Uterus (tissue), 4 donors: ENCODE measurements at places on chromosomes 1 and 21.

DNA sequence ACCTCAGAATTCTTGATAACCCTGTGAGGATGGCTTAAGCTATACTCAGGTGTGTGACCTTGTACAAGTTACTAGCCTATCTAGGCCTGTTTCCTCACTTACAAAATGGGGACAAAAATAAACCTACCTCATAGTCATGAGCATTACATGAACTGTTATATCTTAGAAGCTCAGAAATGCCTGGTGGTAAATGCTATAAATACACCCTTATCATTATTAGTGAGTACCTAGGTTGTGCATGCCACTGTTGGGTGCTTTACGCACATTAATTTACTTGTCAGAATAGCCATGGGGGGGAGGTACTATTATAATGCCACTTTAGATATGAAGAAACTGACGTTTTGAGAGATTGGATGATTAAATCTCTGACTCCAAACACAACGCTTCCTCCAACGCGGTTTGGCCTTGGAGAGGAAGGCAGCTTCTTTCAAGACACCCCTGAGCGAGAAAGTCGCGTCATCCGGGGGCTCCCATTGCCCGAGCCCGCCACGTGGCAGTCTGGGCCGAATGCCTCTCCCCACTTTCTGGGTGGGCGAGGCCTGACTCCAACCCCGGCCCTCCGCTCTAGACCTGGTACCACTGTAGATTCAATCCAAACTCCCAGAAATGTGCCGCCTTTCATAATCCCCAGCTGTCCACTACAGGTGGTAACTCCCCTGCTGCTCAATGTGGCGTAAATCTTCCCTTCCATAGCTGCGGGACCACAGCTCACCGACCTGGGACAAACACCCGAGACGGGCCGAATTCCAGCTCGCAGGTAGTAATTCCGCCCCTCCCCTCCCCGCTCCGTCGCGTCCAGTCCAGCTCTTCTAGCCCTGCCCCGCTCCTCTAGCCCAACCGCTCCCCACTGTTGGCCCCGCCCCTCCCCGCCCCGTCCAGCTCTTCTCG is 771 bp upstream of the RAD54L start:
- no peak for DNase-seq

DNA sequence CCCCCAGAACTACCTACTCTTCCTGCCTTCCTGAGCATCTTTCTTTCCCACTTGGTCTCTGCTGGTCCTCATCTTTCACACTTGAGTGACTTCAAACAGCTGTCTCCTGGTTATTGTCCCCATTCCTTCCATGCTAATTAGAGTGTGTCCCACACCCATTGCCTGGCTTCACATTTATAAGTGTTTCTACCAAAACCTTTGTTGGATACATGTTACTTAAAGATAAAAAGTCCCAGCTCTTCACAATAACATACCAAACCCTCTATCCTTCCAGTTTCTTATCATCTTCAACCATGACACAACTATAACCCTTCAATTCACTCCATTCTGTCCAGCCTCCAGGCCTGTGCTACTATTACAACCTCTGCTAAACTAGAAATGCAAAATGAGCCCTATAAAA is 41.0 kb downstream of the VCAM1 start:
- no peak for DNase-seq

- DNase-seq: no peak
Observed at GRCh38 chr1:217322834-217323233, 308.1 kb downstream of the GPATCH2 start.

DNA sequence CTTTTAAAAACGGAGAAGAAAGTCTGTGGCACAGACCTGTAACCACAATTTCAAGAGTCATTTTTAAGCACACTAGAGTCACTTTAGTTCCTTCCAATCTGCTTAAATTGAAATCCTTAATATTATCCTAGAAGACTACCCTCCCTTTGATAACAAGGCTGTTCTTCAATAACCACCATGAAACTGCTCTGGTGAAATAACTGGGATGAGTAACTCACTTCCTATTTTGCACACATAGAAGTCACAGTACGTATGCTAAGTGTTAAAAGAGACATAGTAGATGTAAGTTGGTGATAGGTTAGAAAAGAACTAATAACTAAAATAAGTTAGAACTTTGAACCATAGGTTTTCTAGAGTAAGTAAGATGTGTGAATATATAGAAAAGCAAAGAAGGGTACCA is 107.8 kb downstream of the NME7 start:
- no peak for DNase-seq

- peak; percentile 45 for DNase-seq
Observed at GRCh38 chr1:31723828-31724359, 20.1 kb upstream of the COL16A1 start.

DNA sequence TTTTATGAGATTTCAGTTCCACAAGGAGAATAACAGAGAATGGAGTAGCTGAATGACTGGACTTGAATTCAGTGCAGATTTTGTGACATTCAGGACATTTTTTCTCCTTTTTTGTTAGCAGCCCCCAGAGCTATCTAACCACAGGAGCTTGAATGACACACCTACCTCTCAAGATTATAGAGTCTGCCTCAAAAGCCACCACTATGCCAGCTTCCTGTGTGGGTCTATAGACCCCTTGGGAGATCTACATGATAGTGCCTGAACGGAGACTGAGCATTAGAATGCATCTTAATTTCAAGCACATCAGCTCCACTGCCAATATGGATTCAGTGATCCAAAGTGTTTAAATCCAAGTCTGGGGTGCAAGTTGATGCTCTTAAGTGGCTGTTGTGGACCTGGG is 74.4 kb upstream of the ZNF648 start:
- no peak for DNase-seq

DNA sequence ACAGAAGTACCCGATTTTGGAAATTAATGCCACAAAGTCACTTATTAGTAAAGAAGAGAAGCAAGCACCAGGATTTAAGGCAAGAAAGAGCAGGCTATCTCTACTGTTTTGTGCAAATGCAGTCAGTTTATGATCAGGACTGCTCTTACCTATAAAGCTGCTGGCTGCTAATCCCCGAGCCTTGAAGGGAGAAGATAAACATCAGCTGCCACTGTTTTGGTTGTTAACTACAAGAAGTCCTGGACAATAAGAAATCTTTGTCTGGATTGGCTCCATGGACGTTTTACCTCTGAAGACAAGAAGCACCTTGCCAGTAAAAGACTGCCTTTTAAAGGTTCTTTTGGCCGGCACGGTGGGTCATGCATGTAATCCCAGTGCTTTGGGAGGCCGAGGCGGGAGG is 21.4 kb downstream of the FRRS1 start:
- DNase-seq: no peak

DNA sequence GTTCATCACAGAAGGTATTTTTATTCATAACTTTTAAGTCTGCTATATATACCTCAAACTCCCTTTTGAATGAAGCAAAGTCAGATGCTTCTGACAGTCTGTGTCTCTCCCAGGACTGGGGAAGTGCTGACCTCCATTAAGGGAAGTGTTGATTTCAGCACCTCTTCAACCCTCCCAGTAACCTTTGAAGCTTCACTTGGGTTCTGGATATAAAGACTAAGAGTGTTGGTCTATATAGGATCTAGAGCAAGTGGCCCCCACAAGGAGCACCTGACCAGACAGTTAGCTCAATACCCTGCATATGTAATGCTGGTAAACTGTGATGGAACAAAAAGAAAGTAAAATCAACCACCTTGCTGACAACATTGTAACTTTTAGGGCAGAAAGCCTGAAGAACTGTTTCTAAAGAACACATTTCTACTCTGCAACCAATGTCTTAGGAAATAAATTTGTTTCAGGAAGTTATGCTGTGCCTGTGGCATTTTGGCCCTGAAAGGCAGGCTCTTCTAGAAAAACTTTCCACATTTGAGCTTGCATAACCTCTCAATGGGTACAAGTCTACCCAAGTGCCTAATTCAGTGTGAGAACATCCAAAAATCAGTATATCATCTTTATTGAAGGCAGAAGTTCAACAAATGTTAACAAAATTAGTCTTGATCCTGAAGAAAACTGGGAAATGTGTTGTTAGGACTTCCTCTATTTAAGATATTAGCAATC is 865 bp upstream of the PTPN22 start:
- no peak for DNase-seq

DNA sequence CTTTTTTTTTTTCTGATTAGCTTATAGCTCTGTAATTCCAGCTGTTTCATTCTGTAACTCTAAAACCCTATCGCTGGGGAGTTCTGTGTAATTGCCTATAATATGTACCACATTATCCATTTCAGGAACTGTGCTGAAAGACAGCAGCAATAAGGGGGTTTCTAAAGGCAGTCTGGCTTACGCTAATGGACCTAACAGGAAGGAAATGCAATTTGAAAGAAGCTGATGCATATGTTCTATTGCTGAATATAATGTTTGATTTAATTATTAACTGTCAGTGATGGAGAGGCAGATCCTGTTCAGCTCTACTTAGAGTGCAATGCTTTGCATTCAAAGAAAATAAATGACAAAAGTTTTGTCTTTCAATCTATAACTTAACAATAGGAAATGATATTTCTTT is 209.4 kb upstream of the SNX7 start:
- DNase-seq: no peak

GRCh38 chr1:169099561-169099960 is 6.9 kb upstream of the ATP1B1 start:
- no peak for DNase-seq

DNA sequence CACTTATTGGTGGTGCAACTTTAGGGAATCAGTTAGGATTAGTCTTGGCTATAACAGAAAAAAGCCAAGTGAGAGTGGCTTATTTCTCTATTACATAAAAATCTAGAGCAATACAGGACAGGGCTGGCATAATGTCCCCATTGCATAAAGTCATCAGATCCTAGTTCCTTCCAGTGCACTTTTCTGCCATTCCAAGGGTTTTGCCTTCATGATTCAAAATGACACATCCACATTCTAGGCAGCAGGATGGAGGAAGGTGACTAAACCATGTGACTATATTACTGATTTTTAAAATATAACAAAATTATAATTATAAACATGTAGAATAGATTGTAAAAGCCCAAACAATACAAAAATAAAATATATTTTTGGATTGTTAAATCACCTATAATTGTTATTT is 18.8 kb downstream of the JUN start:
- no peak for DNase-seq

- DNase-seq: peak; percentile 39
Observed at GRCh38 chr1:145994391-145995120, 1.8 kb downstream of the TXNIP start.
